GM23248 (cell line): ENCODE measurements at places on chromosomes 2 and 18. TPM values are rescaled to one million over a fixed set of nuclear protein-coding genes. Genes with fewer than 3 reads are reported as not detected.

GRCh38 chr18:60246606-60247005, 126.0 kb downstream of the MC4R start:
- DNase-seq, result no peak

- no peak for DNase-seq
Observed at GRCh38 chr18:8912348-8913326, 189.9 kb upstream of the NDUFV2 start.

DNA sequence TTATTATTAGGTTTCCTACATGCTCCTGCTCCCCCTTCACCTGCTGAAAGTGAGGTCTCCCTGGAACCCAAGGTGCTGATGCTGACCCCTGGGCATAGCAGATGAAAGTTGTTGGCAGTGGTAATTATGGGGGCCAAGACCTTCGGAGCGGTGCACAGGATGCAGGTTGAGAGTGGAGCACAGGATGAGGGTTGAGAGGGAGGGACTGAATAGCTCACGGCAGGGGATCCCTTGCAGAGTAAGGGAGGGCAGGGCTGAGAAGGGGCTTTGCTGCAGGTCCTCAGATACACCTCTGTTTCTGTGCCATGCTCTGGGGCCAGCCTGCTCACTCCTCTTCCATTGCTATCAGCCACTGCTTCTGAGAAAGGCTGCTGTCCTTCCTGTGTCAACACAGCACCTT, 163.3 kb downstream of the FHOD3 start:
- DNase-seq, result no peak

DNA sequence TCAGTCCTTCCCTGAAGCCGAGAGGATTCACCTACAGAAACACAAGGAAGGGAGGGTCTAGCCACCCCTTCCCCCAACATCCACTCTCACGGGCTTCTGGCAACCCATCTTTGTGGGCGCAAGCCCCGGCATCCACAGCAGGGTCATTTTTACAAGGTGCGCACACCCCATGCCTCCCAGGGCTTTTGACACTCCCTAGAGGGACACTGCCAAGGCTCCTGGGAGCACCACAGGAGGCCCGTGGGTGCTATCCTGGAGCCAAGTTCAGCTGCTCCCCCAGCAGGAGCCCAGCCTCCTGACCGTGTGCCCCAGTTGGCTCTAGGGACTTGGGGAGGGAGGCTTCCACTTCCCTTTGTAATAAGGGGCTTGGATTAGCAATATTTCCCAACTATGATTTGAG, 251.6 kb downstream of the TNS1 start:
- DNase-seq, result no peak

- DNase-seq, result no peak
Observed at GRCh38 chr2:129001926-129002325, 683.3 kb upstream of the HS6ST1 start.

GRCh38 chr2:128710729-128711128, 392.1 kb upstream of the HS6ST1 start:
- no peak for DNase-seq

- no peak for DNase-seq
Observed at GRCh38 chr18:35511428-35511827, 13.7 kb upstream of the INO80C start.

DNA sequence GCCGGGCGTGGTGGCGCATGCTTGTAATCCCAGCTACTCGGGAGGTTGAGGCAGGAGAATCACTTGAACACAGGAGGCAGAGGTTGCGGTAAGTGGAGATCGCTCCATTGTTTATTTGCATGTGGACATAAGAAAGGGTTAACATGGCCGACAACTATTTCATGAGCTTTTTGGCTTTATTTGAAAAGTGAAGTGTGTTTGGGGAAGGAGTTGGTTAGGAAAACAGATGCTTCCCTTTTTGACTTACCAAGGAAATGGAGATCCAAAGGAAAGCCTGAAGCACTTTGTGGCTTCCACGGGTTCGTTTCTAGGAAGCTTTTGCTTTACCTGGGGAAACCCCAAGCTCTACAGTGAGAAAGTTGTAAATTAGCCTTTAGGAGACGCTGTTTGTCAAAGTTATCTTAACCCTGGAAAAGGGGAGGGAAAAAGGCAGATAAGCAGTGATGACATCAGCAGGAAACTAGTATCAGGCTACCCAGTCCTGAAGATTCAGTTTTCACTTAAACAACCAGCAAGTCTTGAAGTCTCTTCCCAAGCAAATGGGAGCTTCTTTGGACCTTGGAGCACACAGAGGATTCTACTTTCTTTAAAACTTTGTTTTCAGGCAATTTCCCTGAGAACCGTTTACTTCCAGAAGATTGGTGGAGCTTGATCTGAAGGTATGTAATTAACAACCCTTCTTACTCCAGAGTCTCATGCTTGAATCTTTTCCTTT, at the start of gene CASP10:
CASP10 (plus strand) TSS at position 492 of the 715 bp plus-strand sequence. CDS start 2,637 bp downstream, outside the sequence.
- peak; percentile 82 for DNase-seq

DNA sequence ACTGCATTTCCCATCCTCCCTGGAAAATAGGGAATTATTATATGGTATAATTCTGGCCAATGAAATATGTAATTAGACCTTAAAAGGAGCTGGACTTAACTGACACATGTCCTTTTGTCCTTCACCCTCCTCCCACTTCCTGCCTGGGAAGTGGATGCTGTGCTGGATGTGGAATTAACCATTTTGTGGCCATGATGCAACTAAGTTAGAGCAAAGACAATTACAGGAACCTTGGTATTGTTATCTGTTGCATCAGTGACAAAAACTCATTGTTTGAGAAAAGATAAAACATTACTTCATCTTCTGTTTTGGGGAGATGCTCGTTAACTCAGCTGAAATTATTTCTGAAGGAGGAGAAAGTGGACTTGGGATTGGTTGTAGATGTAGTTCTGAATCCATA, 227.7 kb upstream of the BOD1L2 start:
- no peak for DNase-seq

Gene AQP4
- total RNA-seq, result not detected in 2 replicates

Gene CYP27C1
- total RNA-seq, result 0.13 and 0.65 TPM in 2 replicates
